ENCODE measurements at places on chromosomes 5 and 9.

GRCh38 chr5:78781611-78782286, 133.2 kb upstream of the LHFPL2 start:
- no peak for DNase-seq

DNA sequence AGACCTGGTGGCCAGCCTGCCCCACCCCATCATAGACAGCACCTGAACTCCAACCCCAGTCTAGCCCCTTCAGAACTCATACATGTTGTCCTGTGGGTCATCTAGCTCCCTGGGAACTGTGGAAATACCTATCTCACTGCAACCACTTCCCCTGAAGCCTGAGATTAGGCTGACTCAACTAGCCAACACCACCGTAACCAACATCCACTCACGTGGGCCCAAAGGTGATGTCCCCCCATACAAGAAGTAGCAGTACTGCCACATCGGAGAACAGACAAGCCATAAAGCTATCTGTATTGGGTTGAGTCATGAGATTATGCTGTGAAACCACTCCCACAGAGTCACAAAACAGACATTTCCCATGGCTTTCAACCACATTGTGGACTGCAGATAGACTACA, 46.6 kb downstream of the OSMR start:
- DNase-seq, result no peak

- DNase-seq, result peak; percentile 42
Observed at GRCh38 chr5:17412760-17413671, 85.0 kb upstream of the TAF11L2 start.

DNA sequence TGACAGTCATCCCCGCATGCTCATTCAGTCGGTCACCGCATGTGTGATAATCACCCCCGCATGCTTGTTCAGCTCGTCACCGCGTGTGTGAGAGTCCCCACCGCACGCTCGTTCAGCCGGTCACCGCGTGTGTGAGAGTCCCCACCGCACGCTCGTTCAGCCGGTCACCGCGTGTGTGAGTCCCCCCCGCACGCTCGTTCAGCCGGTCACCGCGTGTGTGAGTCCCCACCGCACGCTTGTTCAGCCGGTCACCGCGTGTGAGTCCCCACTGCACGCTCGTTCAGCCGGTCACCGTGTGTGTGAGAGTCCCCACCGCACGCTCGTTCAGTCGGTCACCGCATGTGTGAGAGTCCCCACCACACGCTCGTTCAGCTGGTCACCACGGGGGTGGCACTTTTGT, 3.5 kb downstream of the TRAF2 start:
- no peak for DNase-seq

DNA sequence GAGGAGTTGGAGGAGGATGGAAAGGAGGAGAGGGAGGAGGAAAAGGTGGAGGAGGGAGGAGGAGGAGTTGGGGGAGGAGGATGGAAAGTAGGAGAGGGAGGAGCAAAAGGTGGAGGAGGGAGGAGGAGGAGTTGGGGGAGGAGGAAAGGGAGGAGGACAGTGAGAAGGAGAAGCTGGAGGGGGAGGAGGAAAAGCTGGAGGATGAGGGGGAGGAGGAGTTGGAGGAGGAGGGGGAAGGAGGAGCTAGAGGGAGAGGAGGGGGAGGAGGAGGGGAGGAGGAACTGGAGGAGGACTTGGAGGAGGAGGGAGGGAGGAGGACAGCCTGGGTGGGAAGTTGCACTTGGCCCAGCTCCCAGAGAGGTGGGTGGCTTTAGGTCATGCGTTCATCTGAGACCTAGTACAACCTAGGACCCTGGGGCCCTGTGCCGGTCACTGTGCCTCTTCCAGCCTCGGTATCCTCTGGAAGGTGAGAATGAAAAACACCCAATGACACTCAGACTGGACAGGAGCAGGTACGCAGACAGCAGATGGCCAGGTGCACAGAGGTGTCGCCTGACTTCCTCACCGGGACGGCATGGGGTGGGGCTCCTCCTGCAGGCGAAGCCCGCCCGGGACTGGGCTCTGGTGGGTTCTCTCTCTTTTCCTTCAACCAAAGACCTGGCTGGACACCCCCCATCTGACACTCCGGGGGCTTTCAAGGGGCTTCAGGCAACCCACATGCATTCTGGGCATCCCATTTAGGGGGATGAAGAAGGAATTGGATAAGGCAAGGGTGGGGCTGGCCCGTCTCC, 12.2 kb upstream of the SLC2A6 start:
- no peak for DNase-seq

GRCh38 chr9:32344551-32345182, 39.8 kb upstream of the ACO1 start:
- DNase-seq, result no peak

GRCh38 chr5:135395451-135395850, 3.6 kb downstream of the MACROH2A1 start:
- no peak for DNase-seq

DNA sequence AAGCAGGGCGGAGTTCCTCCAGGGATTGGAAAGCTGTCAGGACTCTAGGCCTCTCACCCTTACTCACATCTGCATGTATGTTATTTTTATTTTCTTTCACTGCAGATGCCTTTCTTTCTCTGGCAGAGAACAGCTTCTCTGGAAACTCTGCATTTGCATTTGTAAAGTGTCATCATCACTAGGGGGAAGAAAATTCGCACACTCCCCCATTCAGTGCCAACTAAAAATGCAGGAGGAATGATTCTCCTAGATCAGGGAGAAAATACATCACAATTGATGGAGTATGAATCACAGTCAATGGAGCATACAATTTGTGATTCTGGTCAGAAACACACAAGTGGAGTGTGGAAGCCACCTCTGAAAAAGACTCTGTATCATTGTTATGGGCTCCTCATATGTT, 351.4 kb upstream of the FTMT start:
- DNase-seq, result no peak

DNA sequence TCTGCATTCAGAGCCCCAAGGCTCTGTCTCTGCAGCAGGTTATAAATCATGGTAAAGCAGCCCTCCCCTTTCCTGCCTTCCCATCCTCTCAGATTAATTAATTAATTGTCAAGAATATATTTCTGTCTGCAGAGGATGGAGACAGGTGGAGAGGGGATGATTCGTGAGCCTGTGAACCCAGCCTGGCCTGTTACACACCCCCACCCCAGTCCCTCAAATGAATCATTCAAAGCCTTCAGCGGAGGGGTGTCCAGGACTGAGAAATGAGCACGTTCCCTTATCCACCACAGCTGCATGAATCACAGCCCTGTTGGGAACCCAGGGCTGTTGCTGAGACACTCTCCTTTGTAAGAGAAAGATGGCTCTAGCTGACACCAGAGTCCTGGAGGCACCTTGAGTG, 56.0 kb downstream of the NIPAL4 start:
- DNase-seq, result no peak

- DNase-seq, result no peak
Observed at GRCh38 chr9:16000811-16001210, 448.0 kb downstream of the CCDC171 start.

DNA sequence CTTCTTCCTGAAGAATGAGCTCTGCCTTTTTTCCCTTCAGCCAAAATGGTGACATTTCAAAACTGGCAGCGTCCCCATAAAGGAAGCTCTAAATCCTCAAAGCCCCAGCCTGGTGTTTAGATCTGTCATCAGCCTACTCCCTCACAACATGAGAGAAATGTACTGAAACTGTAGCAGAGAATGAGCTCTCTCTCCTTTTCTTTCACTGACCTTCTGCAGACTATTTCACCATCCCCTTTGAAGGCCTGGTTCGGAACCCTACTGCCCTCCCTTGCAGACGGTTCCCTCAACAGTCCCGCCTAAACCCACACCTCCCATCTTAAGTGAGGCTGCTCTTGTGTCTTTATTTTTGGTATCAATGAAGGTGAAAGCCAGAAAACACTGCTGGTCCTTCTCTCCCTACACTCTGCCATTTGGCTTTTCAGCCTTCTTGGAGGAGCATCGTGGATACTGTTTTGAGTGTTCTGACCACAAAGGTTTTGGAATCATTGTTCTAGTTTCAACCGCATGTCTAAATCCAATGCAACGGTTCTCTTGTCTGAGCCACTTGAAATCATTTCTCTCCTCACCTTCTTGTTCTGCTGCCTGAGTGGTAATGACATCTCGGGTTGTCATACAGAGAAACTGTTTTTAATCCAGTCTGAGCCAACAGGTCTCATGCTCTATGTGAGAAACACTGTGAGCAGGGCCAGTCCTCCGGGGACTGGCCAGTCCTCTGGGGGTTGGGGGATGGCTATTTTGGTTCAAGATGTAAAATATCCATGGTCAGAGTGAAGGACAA, 39.0 kb downstream of the ITK start:
- no peak for DNase-seq

- no peak for DNase-seq
Observed at GRCh38 chr5:157540707-157541446, 34.7 kb downstream of the ADAM19 start.

DNA sequence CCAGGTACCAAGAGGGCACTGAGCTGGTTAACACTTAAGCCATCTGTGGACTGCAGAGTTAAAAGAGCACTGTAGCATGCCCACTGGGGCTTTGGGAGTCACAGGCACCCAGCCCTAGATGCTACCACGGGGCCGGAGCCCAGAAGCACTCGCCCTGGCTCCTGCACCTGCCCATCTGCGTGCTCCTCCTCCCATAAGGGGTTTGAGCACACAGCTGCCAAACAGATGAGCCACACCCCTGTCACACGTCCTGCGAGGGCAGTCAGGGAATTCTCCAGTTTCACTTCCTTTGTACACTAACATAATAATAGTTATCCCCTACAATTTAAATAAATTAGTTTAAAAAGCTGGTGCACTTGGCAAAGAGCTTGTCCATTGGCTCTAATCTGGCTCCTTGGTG, 4.5 kb upstream of the PCA3 start:
- DNase-seq, result no peak

DNA sequence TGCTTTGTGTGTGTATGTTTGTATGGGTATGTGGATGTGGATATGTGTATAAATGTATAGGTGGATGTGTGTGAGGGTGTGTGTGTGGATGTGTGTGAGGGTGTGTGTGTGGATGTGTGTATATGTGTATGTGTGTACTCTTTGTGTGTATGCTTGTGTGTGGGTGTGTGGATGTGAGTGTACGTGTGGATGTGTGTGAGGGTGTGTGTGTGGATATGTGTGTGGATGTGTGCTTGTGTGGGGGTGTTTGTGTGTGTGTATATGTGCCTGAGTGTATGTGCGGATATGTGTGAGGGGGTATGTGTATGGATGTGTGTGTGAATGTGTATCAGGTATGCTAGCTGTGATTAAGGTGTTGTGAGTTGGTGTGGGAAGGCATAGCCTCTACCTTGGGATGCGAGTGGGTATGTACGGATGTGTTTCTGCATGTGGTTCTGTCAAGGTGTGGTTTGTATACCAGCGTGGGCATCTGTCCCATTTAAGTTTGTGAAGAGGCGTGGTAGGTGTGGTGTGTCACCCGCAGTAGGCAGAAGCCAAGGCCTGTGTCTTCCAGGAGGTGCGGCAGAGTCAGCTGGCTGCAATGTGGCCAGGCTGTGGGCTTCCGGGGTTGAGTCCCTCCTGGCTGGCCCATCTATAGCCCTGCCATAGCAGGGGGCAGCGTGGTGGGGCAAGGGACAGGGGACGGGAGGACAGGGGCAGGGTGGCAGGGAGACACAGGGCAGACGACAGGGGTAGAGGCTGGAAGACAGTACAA, 155.8 kb downstream of the DAB2IP start:
- no peak for DNase-seq

DNA sequence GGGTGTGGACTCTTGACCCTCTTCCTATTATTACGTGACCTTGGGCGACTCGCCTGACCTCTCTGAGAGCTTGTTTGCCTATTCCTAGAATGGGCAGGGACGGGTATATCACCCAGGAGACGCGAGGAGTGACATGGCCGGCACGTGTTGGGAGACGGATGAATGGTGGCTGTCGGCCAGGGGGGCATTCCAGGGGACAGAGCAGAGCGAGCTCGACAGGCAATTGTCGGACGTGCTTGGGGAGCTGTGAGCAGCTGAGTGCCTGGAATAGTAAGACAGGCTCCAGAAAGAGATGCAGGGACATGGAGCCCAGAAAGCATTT, 29.3 kb upstream of the UNC5A start:
- no peak for DNase-seq

DNA sequence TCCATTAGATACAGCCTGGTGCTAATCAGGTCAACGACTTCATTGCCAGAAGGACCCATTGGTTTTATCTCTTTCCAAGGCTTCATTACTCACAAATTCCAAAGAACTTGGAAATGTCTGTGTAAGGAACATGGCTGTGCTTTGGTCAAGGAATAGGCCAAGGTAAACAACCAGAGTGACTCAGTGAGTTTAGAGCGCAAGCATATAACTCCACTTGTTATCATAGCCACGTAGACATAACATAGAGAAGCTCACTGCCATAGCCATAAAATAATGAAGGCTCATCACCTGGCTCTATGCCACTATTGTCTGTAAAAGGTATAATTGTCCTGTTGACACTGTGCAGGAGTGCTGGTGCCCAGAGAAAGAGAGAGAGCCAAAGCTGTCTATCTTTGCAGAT, 139.3 kb upstream of the PLCXD3 start:
- DNase-seq, result no peak

DNA sequence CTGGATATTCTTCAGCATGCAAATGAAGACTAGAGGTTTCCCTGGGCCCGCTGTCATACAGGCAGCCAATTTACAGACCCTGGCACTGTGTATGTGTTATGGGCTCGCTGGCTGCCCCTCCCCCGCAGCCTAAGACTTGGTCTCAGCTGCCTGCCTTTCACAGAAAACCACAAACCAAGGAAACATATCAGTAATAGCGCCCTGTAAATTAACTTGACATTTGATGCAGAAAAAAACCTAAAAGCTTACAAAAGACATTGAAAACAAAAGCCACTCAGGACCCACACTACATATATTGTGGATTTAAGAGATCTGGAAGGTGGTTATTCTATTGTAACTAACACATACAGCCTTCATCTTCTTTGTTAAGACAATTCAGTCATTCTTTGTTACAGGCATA, 287.0 kb upstream of the TMEM161B start:
- DNase-seq, result no peak

GRCh38 chr5:172620506-172620905, 20.6 kb upstream of the NEURL1B start:
- no peak for DNase-seq

DNA sequence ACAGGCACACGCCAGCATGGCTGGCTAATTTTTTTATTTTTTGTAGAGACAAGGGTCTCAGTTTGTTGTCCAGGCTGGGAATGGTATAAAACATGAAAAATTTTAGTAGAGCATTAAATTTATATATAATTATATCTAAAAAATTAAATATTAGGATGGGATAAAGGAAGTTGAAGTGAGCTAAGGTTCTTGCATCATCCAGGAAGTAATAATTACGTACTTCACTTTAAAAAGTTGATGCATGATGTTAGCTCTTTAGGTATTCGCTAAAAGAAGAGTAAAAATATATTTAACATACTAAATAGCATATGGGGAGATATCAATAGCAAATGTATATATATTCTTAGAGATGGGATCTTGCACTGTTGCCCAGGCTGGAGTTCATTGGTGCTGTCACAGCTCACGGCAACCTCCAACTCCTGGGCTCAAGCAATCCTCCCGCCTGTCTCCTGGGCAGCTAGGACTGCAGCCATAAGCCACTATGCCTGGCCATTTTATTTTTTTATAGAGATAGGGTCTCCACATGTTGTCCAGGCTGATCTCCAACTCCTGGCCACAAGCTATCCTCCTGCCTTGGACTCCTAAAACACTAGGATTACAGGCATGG, 12.3 kb downstream of the DCAF10 start:
- DNase-seq, result no peak

GRCh38 chr9:120979797-120980196, 53.2 kb upstream of the TRAF1 start:
- DNase-seq, result no peak

GRCh38 chr9:12739014-12739652, 35.7 kb upstream of the LURAP1L start:
- no peak for DNase-seq

- peak; percentile 93 for DNase-seq
Observed at GRCh38 chr9:129131300-129132145, 20.3 kb downstream of the PTPA start.
